Fibroblast of skin of left quadriceps (primary cell): ENCODE measurements at places on chromosomes 2 and 18.

GRCh38 chr2:152349416-152349815, 14.4 kb downstream of the FMNL2 start:
- DNase-seq = no peak

DNA sequence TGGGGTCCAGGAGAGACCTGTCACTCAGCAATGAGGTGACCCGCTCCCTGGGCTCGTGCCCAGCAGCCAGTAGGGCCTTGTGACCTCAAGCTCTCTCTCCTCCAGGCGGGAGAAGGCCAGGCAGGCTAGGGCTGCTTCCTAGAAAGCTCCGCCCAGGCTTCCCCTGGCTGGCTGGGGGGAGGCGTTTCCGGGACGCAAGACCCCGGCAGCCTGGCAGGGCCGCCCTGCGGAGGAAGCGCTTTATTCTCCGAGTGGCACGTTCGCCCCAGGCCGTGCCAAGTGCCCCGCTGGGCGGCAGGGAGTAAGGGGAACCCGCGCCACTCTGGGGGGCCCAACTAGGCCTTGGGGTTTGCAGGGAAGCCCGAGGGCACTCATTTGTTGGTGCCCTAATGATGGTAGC, 21.2 kb upstream of the EPAS1 start:
- no peak for DNase-seq

DNA sequence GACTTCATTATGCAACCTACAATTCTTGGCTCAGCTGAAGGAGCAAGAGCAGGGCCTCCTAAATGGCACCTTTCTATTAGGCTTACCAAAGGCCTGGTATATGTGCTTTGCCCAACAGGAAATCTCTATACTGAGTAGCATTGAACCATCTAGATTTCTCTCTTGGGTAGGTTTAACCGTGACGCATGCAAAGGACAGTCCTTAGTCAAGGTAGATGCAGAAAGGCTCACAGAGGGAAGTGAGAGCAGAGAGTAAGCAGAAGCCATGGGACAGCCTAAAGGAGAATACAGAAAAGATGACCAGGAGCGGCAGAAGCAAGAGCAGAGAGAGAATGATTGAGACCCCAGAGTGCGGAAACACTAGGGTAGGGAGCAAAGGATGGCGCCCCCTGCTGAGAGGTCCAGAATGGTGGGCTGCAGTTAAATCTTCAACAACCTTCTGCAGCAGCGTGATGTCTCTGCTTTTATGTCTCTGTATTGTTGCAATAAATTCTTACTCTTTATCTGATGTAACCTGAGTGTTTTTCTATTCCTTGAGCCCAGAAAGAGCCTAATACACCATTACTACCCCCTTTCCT, 4.7 kb upstream of the OSBPL1A start:
- no peak for DNase-seq

- DNase-seq = no peak
Observed at GRCh38 chr2:85854897-85855296, 33.9 kb downstream of the ST3GAL5 start.

DNA sequence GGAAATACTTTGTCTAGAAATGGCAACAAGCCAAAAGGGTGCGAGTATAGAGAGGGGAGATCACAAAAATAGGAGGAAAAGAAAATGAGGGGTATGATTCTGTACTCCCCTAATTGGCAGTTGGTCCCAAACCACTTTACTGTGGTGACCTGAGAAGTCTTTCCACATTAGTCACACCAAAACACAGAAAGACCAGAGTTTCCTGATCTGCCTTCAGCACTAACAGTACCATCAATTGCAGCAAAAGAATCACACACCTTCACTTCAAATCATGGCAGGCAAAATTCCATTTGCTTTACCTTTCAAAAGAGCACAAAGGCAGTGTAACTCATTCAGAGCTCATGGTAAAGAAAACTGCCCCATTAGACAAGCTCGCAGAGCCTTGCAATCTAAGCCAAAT, 86.8 kb downstream of the ALK start:
- DNase-seq = no peak

- DNase-seq = no peak
Observed at GRCh38 chr2:39408351-39409136, 28.5 kb downstream of the MAP4K3 start.

DNA sequence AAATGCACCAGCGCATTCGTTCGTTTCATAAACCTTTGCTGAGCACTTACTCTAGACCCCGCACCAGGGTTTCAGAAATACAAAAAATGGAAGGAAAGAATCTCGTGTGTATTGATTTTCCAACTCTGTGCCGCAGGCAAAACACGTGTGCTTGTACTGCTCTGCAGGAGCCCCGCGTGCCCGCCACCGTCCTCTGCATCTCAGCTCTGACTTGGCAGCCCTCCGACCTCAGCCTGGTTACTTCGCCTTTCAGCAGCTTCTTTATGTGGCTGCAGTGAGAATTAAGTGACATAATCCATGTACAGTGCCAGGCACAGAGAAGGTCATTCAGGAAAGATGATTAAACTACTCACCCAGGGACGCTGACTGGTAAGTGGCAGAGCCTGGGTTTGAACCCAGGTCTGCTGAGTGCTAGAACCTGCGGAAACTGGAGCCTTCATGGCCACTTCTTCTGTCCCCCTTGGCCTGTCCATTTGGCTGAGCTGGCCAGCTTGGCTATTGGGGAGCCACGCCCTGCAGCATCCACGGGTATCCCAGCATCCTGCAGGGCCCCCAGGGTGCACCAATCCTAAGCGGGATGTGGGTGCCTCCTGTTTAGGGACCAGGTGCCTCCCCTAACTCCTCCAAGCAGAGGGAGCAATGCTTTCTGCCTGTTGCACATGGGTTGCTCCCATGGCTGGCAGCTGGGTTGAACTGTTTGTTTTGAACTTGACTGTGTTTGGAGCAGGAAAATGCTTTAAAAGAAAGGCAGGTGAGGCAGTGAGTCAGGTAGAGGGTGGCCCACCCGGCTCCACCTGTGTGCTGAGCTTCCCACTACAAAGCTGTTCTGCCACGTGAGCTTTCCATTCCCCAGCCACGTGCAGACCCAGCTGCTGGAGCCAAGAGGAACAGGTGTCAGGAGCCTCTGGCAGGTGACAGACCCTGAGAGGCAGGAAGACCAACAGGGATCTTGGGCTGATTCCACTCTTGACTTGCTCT, 34.3 kb downstream of the INHBB start:
- DNase-seq = no peak

- no peak for DNase-seq
Observed at GRCh38 chr2:929925-930324, 20.7 kb upstream of the SNTG2 start.

GRCh38 chr2:205858881-205859441, 176.7 kb downstream of the NRP2 start:
- DNase-seq = peak; percentile 57
